ENCODE measurements at places on chromosomes 2 and 18.
A peak's percentile ranks its signal among the peaks of the same experiment; 100 is the strongest.

- no peak for DNase-seq
These were observed 5.1 kb upstream of the ODC1 start for GRCh38 chr2:10452956-10453904.

- DNase-seq = peak; percentile 51
These were observed 12.3 kb downstream of the ARL6IP6 start for GRCh38 chr2:152730591-152731333.

DNA sequence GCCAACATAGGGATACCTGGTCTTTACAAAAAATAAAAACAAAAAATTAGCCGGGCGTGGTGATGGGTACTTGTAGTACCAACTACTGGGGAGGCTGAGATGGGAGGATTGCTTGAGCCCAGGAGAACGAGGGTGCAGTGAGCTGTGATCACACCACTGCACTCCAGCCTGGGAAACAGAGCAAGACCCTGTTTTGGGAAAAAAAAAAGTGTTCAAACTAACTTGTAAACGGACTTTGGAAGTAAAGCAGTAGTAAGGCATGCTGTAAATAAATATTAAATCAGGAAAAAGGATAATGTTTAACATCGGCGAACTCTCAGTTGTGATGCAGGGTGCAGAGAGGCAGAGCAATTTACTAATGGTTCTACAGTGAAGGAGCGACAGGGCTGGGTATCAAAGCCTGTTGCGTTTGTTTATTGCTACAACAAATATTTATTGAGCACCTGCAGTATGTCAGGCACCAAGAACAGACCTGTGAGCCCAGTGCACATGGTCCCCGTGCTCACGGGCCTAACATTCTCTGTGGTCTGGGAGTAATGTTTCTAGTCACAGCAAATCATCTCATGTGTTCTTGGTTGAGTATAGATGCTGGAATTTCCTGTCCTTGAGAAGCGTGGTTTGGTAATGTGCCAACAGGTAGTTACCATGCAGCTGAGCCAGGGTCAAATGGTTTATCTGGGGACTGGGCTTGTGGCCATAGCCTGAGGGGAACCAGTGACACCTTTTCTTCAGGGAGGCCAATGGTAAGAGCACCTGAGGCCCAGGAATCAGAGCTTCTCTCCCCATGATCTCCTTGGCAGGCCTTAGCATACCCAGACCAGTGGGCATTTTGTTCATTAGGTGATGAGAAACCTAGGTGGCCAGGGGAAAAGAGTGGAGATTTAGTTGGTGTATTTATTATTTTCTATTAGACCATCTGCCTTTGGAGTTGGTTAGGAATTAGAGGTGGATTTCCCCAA lies 27.9 kb upstream of the GREB1 start:
- no peak for DNase-seq

DNA sequence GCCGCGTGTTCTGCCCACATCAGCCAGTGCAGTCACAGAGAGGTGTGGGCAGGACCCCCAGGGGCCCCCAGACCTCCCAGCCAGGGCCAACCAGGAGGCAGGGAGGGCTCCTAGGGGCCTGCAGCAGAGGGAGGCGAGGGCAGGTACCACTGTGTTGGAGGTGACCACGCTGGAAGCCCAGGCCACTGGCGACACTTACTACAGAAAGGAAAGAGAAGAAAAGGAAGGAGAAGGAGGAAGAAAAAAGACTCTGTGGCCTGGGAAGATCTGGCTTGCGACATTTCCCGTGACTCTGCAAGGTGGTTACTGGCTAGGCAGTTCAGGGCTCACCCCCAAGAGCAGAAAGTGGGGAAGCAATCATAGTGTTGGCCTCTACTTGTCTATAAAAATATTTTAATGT lies 98.1 kb upstream of the BCL2L11 start:
- DNase-seq = no peak

DNA sequence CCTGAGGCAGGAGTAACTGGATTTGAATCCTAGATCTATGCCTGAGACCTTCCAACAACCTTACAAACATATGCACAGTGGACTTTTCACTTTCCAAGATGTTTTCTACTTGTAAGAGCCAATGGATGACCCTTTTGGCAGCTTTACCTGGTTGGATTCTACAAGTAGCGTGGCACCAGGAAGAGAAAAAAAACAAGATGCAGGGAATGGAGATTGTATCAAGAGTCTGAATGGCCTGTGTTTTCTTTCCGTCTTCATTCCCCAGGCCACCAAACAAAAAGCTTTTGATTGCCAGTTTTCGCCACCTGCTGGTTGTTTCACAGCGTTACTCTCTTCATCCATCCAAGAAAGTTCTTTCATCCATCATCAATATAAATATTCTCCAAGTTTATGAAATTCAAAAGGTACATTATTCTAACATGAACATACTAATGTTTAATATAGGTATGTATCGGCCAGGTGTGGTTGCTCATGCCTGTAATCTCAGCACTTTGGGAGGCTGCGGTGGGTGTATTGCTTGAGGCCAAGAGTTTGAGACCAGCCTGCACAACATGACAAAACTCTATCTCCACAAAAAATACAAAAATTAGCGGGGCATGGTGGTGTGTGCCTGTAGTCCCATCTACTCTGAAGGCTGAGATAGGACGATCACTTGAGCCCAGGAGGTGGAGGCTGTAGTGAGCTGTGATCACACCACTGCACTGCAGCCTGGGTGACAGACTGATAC lies 3.5 kb upstream of the BCL2 start:
- peak; percentile 74 for DNase-seq

DNA sequence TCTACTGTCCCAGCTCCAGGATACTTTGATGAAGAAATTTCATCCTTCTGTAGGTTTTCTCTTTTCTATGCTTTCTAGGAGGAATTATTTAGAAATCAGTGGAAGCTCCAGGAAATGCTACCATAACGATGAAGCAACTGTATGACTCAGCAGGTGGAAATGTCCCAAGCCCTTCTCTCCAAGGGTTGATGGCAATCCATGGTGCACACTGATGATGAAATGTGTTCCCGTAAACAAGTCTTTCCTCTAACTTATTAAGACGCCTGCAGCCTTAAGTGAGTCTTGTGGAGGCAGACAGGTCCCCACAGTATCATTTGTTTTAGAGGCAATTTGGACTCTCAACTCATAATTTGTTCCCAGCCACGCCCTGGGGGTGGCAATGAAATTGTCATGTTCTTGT lies 777.6 kb upstream of the SOX11 start:
- DNase-seq = no peak

DNA sequence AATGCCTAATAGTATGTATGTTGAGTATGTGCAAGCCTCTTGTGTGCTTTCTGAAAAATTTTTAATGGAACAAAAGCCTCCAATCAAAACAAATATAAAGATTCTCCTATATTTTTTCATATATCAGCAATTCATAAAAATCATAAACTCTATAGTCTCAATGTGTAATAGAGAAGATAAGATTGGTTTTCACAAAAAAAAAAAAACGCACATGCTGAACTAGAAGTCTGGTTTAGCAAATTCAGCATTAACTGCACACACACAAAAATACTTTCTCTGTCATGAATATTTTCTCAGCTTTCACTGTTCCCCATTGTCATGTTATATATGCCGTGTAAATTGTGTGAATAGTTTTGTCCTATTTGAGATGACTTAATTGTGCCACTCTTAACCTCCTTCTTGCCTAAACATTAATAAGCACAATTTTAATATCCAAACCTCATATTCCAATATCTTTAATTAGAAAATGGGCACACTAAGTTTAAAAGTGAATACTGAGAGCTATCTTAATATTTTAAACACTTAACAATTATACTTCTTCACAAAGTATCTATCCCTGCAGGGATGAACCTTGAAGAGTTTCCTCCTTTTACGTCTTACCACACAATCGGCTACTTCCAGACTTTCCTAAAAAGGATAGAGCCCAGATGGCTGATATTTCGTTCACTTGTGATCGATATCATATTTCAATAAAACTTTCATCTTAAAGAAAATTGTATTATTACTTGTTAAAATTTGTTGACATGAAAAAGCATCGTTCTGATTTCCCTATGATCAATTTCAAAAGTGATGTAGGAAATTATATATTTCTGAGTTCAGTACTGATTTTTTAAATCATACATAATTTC lies 242.7 kb downstream of the TCF4 start:
- no peak for DNase-seq

GRCh38 chr2:204900910-204901309 lies 355.6 kb downstream of the PARD3B start:
- DNase-seq = no peak

DNA sequence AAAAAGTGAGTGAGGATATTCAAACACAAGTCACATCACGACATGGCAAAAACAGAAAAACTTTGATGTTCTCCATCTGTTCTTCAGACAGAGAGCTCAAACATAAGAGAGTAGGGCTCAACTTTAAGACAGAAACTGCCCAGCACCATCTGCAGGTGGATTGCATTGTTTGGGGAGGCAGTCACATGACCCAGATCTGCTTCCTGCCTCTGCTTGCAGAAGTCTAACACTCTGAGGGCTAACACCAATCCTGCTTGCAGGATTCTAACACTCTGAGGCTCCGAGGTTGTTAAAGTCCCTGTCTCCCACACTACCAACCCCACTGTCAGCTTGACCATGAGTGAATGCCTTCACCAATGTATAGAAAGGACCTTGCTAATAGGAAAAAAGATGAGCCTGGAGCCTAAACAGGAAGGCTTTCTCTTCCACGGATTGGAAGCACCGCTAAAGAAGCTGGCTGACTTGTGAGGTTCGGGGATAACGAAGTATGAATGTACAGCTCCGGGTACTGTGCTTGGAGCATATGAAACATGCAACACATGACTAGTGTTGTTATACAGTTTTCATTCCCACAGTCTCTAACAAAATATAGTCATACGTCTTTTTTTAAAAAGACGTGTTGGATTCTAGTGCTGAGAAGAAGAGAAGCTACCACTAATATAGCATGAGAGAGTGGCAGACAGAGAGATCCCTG lies 176.6 kb upstream of the CREB1 start:
- no peak for DNase-seq

GRCh38 chr2:216519154-216519762 lies 20.6 kb downstream of the RPL37A start:
- DNase-seq = peak; percentile 65

- no peak for DNase-seq
These were observed 161.1 kb upstream of the RAB12 start for GRCh38 chr18:8448130-8448529.

GRCh38 chr2:174682007-174682577 lies 82.2 kb downstream of the CHRNA1 start:
- DNase-seq = peak; percentile 40

GRCh38 chr18:48676756-48677368 lies 138.0 kb downstream of the CTIF start:
- peak; percentile 70 for DNase-seq

GRCh38 chr18:12855916-12856315 lies 28.1 kb downstream of the PTPN2 start:
- no peak for DNase-seq

DNA sequence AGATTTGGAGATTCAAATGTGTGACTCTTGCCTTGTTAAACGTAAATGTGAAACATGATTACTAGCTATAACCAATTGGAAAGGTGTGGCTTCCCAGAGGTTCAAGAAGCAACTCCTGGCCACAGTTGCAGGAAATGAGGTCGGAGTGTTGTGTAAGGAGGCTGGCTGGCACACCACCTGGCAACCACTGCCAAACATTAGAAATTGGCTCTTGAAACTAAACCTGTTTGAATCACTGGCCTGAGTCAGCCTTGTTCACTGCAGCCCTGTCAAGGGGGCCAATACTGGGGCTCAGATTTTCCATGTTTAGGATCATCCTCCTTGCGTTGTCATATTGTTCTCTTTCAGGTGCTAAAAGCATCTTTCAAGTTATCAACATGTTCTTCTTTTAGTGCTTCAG lies 206.3 kb downstream of the ARL6IP6 start:
- no peak for DNase-seq

DNA sequence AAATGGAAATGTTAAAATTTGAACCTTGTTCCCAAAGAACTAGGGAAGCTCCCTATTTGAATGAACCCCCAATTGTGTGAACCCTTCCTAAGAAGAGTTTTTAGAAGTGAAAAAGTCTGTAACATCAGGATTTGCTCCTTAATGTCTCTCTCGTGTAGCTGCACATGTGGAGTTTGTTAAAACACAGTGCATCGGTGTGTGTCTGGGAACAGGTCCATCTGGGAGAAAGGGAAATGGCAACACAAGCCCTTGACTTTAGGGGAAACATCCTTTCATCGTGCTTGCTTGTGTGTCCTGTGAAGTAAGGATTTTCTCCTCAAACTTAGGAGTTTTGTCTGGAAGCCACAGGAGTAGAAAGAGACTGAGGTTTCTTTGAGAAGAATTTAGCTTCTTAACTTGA lies 203.9 kb downstream of the PRKCE start:
- no peak for DNase-seq

DNA sequence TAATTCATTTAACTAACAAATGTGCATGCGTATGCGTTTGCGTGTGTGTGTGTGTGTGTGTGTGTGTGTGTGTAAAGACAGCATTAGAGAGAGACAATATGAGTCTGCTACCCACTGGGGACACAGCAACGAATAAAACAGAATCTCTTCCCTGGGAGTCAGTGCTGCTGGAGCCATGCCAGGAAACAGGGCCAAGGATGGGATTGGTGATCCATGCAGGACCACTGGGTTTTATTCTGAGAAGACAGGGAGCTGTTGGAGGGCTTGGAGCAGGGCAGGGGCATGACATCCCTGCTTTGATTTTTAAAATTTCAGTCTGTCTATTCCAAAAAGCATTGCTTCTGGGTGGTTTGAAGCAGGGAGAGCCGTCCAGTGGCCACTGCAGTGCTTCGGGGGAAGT lies 62.9 kb downstream of the PDCL3 start:
- DNase-seq = no peak

GRCh38 chr2:120818441-120818920 lies 82.8 kb downstream of the GLI2 start:
- no peak for DNase-seq

- no peak for DNase-seq
These were observed 99.9 kb downstream of the GALNT14 start for GRCh38 chr2:31038385-31038784.

GRCh38 chr18:36610661-36611060 lies 218.1 kb downstream of the TPGS2 start:
- no peak for DNase-seq

GRCh38 chr2:226066391-226066790 lies 666.9 kb downstream of the NYAP2 start:
- DNase-seq = no peak

GRCh38 chr2:224171226-224171625 lies 132.1 kb upstream of the SERPINE2 start:
- no peak for DNase-seq

- peak; percentile 92 for DNase-seq
These were observed 571 bp upstream of the GPC1 start for GRCh38 chr2:240434728-240435456.

GRCh38 chr2:64652231-64653108 lies 1.2 kb downstream of the SERTAD2 start:
- DNase-seq = no peak

DNA sequence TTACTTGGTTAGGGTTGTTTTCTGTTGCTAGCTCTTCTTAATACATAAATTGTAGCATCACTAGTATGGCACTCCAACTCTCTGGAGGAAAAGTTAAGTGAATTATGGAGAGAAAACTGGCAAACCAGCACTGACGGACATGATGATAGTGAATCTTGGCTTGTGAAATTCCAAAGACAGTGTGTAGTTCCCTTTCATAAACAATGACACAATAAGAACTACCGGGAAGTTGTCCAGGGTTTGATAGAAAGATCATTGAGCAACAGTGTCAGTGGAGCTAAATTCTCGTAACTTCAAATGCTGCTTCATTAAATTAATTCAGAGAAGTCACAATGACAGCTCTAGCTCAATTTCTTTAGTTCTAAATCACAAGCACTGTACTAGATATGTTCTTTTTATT lies 66.5 kb downstream of the RIT2 start:
- DNase-seq = no peak

Measured in activated CD4-positive, alpha-beta T cell treated with anti-CD3 and anti-CD28 coated beads, Interleukin-2, Interleukin-4, amounts not matched to agents 100 ng/mL and 50 ng/mL, durations not matched to agents 16 hours and 8 hours (primary cell).